NCI-H187 (cell line): ENCODE measurements at places on chromosomes 13 and 19.
A peak's percentile ranks its signal among the peaks of the same experiment; 100 is the strongest.

GRCh38 chr13:31885994-31886393, 145.6 kb upstream of the FRY start:
- no peak for DNase-seq

GRCh38 chr13:91400063-91400399, 1.6 kb downstream of the GPC5 start:
- no peak for DNase-seq

DNA sequence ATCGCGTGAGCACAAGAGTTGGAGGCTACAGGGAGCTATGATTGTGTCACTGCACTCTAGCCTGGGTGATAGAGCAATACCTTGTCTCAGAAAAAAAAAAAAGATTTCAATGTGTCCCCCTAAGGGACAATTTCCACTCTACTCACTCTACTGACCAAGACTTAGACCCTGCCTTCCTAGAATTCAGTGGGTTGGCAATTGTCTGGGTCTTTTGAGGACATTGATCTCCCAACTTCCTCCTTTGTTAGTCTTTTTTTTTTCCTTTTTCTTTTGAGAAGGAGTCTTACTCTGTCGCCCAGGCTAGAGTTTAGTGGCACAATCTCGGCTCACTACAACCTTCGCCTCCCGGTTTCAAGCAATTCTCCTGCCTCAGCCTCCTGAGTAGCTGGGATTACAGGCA, 2.2 kb downstream of the SPTBN4 start:
- DNase-seq: no peak

GRCh38 chr13:113420232-113420631, 33.1 kb downstream of the ADPRHL1 start:
- DNase-seq: no peak

- no peak for DNase-seq
Observed at GRCh38 chr13:34637636-34638035, 304.4 kb upstream of the NBEA start.

GRCh38 chr19:21789466-21790085, 22.2 kb upstream of the ZNF100 start:
- DNase-seq: no peak

DNA sequence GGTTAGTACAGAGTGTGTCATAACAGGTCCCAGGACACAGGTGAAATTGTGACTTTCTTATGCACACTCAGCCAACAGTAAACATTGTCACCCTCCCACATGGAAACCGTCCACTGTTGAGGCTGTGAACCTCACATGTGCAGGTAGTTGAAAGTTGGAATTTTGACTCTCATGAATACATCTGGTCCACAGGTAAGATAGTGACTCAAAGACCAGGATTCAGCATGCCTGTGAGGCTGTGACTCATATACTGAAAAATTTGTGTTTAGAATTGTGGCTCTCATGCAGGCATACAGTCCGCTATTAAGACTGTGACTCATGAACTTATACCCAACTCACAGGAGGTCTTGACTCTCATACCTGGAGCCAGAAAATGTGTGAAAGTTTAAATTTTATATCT, 67.8 kb downstream of the ZNF728 start:
- no peak for DNase-seq

GRCh38 chr19:16345457-16345856, 20.8 kb downstream of the KLF2 start:
- DNase-seq: no peak

GRCh38 chr19:825897-826644, 1.6 kb upstream of the AZU1 start:
- no peak for DNase-seq

DNA sequence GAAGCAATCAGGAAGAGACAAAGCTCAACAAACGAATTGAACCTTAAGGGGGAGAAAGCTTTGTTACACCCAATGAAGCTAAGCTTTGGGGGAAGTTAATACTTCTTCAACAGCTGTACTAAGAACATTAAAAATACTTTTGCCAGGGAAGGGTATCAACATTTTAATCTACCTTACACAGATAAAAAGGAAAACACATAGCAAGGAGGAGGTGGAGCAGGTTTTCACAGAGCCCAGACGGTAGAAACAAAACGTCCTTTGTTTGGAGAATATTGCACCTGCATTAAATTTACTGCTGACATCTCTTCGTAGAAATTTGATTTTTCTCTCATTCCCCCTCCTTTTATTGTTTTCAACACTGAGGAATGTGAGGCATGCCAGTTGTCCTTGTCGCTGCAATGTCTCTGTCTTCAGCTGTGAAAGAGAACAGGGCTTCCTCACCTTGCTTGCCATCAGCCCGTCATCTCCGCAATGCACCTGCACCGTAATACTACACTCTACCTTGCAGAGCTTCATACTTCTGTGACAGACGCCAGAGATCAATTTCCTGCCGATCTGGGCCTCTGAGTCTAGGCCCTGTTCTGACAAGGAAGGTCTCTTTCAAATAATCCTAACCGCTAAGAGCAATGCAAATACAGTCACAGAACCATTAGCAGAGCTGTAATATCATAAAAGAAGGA, 270.8 kb downstream of the SPRY2 start:
- no peak for DNase-seq

GRCh38 chr13:31046711-31047279, 114.3 kb downstream of the TEX26 start:
- peak; percentile 74 for DNase-seq

DNA sequence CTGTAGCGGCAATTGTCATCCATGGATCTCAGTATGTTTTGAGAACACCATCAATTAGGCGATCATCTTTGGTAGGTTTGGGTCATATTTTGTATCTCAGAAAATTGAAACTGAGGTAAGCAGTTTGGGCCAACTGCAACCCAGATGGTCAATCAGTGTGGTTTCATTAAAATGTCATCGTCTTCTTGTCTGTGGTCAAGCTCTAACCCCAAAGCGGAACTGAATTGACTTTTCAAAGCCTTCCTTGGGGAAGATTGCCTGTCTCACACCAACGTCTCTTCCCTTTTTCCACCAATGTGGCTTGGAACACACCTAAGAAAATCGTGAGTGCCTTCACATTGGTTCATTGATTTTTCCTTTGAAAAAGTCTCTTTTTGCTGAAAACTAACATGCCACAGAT, 56.3 kb upstream of the UBAC2 start:
- DNase-seq: no peak

- no peak for DNase-seq
Observed at GRCh38 chr13:94702181-94703041, 9.9 kb downstream of the SOX21 start.

DNA sequence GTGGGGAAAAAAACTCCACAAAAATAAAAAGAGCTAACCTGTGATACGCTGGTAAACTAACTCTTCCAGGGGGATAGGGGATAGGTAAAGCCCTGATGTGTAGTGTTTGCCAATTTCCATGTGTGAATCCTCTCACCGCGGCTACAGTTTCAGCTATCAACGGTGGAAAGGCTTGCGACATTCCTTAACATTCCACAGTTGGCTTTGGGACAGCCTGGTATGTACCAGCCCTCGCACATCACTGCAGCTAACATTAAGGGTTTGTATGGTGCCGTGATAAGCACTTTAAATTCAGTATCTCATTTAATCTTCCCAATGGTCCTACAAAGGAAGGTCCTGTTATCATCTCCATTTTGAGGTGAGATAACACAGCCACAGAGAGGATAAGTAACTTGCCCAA, 112.4 kb downstream of the KATNAL1 start:
- DNase-seq: no peak
